Vein endothelial cell (primary cell): ENCODE measurements at places on chromosomes 1 and 21. TPM values are rescaled to one million over a fixed set of nuclear protein-coding genes. Genes with fewer than 3 reads are reported as not detected.

The TMPRSS15 gene
- total RNA-seq = not detected in 2 replicates

The COL11A1 gene
- total RNA-seq = under 0.01 TPM in 2 replicates

The TDRD5 gene
- total RNA-seq = not detected in 2 replicates

The OR2M5 gene
- total RNA-seq = not detected in 2 replicates

The TOMM40L gene
- 16.0 and 18.2 TPM in 2 replicates for total RNA-seq

The RGS13 gene
- total RNA-seq = not detected in 2 replicates

The MORC3 gene
- total RNA-seq = 30.7 and 34.4 TPM in 2 replicates

The ELF3 gene
- 0.10 and 0.65 TPM in 2 replicates for total RNA-seq

The ADARB1 gene
- 19.3 and 24.7 TPM in 2 replicates for total RNA-seq

The TCHHL1 gene
- not detected in 2 replicates for total RNA-seq

The CLCA4 gene
- not detected in 2 replicates for total RNA-seq

The GRHL3 gene
- not detected in 2 replicates for total RNA-seq

The RPE65 gene
- not detected in 2 replicates for total RNA-seq

The PLPPR4 gene
- 0.19 TPM in 1 of 2 replicates, not detected in the other for total RNA-seq

The DCST1 gene
- total RNA-seq = not detected in 2 replicates

The CRB1 gene
- total RNA-seq = not detected in 2 replicates

The SPRR5 gene
- not detected in 2 replicates for total RNA-seq

The CRP gene
- 0.10 TPM in 1 of 2 replicates, not detected in the other for total RNA-seq

The TRIM67 gene
- not detected in 2 replicates for total RNA-seq

The TMEM200B gene
- total RNA-seq = 0.33 and 0.67 TPM in 2 replicates

The TCHH gene
- not detected in 2 replicates for total RNA-seq

The SLC1A7 gene
- total RNA-seq = not detected in 2 replicates

The OLIG2 gene
- not detected in 2 replicates for total RNA-seq

The TMEM125 gene
- not detected in 2 replicates for total RNA-seq

The LAMTOR2 gene
- total RNA-seq = 43.7 and 70.9 TPM in 2 replicates

The C1QC gene
- not detected in 2 replicates for total RNA-seq

The RGSL1 gene
- total RNA-seq = 0.65 TPM in 1 of 2 replicates, not detected in the other

The TRAF5 gene
- total RNA-seq = 13.7 and 14.9 TPM in 2 replicates

The TIE1 gene
- 636 and 1,011 TPM in 2 replicates for total RNA-seq

The DNM3 gene
- 1.6 and 3.8 TPM in 2 replicates for total RNA-seq

The HEYL gene
- total RNA-seq = 0.38 TPM in 1 of 2 replicates, not detected in the other

The S100A3 gene
- total RNA-seq = 0.98 and 2.4 TPM in 2 replicates
